ENCODE measurements at places on chromosomes 6 and 20.

DNA sequence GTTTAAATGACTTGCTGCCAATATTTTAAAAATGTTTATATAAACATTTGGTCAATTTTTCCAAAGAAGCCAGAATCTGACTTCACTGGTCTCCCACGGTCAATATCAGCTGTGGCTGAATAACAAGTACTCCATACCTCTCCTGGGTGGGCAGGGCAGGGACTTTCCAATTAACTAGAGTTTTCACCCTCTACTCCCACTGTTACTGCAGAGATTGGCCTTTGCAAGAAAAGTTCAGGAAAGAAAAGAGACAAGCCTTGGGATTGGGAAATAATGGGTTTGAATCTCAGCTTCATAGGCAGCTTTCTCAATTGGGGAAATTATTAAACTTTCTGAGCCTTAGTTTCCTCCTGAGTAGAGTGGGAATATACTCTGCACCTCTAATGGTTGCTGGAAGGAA, 236.9 kb downstream of the PRL start:
- H3K27ac ChIP-seq, result no peak overlapping the region
- no peak overlapping the region for H3K4me3 ChIP-seq
- no peaks in the 10 kb centered on the region for H3K27me3 ChIP-seq
- H3K36me3 ChIP-seq, result no peaks in the 10 kb centered on the region
- peaks cover 10% of the 10 kb centered on the region for H3K4me1 ChIP-seq

- H3K36me3 ChIP-seq, result no peaks in the 10 kb centered on the region
- H3K4me1 ChIP-seq, result no peaks in the 10 kb centered on the region
- peaks cover 25% of the 10 kb centered on the region for H3K27me3 ChIP-seq
- no peak for DNase-seq
- no peak overlapping the region for H3K4me3 ChIP-seq
- no peak overlapping the region for H3K27ac ChIP-seq
Measured at GRCh38 chr20:63070771-63071540, 64.2 kb upstream of the BHLHE23 start.

GRCh38 chr6:134534708-134535149, 216.8 kb upstream of the SGK1 start:
- H3K4me1 ChIP-seq, result no peaks in the 10 kb centered on the region
- no peak for DNase-seq
- no peaks in the 10 kb centered on the region for H3K36me3 ChIP-seq
- no peak overlapping the region for H3K4me3 ChIP-seq
- peak overlapping the region; percentile 39 for H3K27ac ChIP-seq

DNA sequence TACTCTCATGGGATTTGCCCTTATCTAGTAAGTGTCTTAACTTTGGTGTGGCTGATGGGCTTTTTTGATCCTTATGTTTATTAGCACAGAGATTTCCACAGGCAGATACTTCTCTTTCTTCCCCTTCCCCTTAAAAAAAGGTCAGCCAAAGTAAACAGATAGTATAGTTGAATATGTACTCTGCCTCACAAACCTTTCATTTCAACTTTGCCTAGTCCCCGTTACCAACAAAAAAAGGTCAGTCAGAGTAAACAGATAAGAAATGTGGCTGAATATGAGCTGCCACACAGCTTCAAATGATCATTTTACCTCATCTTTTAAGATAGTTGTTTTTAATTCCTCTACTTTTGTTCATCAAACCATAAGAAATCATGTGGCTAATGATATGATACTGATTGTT, 34.1 kb upstream of the SLC35D3 start:
- H3K27ac ChIP-seq, result no peak overlapping the region
- DNase-seq, result no peak
- no peak overlapping the region for H3K4me3 ChIP-seq
- no peaks in the 10 kb centered on the region for H3K36me3 ChIP-seq
- H3K27me3 ChIP-seq, result no peaks in the 10 kb centered on the region

- H3K4me3 ChIP-seq, result no peak overlapping the region
- no peaks in the 10 kb centered on the region for H3K36me3 ChIP-seq
- no peaks in the 10 kb centered on the region for H3K27me3 ChIP-seq
- DNase-seq, result no peak
Measured at GRCh38 chr20:18662279-18663040, 74.6 kb downstream of the DTD1 start.

DNA sequence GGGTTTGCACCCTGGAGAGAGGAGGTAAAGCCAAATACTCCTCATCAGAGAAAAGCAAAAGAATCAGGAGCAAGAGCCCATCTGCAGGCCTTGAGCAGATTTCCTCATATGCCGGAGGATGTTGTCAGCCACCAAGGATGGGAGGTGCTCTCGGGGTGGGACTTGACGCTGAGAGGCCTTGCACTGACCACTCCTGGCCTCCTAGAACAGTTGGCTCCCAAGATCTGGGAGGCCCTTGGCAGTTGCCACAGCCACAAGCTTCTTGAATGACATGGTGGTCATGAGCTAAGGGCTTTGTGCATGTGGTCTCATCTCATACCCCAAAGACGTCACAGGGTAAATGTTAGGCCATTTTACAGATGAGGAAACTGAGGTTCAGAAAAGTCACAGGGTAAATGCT, 75.2 kb upstream of the PMEPA1 start:
- no peaks in the 10 kb centered on the region for H3K27me3 ChIP-seq
- H3K4me3 ChIP-seq, result no peak overlapping the region
- H3K27ac ChIP-seq, result no peak overlapping the region
- H3K4me1 ChIP-seq, result no peaks in the 10 kb centered on the region
- no peak for DNase-seq
- no peaks in the 10 kb centered on the region for H3K36me3 ChIP-seq

DNA sequence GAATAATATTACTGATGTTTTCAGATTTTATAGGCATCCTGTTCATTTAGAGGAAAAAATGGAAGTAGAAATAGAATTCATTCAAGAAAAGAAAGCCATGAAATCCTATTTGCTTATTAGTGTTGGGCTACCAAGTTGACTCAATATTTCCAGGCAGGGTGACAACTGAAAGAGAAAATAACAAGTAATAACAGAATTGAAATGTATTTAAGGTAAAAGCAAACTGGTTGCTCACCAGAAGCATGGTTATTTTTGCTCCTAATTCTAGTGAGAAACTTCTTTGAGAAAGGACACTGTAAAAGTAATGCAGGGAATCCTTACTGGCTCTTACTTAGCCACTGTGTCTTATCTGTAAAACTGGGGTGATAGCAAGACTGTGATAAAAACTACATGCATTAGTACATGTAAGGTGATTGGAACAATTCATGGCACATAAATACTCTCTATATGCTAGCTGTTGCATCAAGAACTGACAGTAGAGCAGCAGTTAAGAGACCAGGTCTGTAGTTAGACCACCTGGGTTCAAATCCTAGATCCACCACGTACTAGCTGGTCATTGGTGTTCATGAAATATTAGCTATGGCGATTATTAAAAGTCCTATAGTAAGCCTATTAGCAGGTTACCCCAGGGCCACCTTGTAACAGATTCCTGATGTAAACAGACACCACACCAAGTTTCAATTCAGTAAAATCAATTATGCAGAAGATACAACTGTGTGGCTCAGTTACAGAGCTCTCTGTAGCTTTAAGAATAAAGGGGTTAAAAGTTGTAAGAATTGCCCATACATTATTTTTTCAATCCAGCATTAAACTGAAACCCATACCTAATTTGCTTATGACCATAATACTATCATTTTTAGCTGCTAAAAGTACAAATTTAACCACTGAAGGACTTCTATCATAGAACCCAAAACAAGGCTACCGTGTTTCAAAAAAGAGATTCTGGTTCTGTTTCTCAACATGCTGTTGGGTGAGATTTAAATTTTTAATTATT, 159.2 kb upstream of the COL21A1 start:
- H3K4me1 ChIP-seq, result no peaks in the 10 kb centered on the region
- H3K36me3 ChIP-seq, result no peaks in the 10 kb centered on the region
- DNase-seq, result no peak
- no peak overlapping the region for H3K27ac ChIP-seq

DNA sequence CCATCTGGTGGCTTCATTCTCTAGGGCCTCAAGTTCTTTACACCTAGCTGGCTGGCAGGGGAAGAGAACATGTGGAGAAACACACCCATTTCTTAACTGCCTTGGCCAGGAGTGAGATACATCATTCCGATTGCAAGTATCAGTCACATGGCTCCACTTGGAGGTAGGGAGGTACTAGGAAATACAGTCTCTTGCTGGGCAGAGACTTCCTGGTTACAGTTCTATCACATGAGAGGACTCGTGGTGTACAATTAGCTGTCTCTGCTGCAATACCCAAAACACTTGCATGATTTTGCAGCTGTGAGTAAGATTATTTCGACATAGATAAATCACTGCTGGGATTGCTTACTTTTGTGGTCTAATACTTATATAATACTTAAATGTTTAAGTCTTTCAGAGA, 51.1 kb downstream of the GTF2H5 start:
- H3K27me3 ChIP-seq, result no peaks in the 10 kb centered on the region
- no peak for DNase-seq
- H3K27ac ChIP-seq, result no peak overlapping the region
- H3K4me3 ChIP-seq, result no peak overlapping the region

DNA sequence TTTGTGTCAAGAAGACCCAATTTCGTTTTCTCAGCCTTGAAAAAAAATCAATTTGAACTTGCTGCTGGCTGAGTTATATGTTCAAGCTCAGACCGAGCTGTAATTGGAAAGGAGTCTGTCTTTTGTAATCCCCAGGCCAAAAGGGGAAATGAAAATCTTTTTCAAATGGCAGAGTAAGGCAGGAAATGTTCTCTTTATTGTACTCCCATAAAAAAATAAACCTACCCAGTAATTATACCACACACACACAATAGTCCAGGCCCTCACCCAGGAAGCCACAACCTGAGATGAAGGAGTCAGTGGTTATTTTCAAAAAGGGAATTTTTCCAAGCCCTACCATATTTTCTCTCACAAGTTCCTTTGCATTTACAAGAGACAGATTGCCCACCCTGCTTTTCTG, 45.3 kb downstream of the CLIC5 start:
- H3K4me3 ChIP-seq, result no peak overlapping the region
- peaks cover 8% of the 10 kb centered on the region for H3K4me1 ChIP-seq
- no peak for DNase-seq

DNA sequence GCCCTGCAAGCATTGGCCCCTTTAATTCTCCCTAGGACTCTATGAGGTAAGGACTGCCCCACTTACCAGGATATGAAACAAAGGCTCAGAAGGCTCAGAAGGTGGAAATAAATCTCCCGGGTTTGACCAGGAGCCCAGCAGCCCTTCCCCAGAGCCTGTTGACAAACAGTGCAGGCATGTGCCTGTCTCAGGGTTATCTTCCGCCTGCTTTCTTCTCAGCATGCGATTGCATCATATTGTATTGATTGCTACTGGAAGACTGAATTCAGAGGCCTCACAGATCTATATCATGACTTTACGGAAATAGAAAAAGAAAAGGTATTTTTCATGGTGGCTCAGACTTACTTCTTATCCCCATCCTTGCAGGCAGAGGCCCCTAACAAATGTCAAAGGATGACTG, 92.7 kb downstream of the PHACTR3 start:
- DNase-seq, result no peak
- H3K4me1 ChIP-seq, result no peaks in the 10 kb centered on the region
- H3K36me3 ChIP-seq, result no peaks in the 10 kb centered on the region
- no peak overlapping the region for H3K4me3 ChIP-seq
- H3K27ac ChIP-seq, result no peak overlapping the region

- no peaks in the 10 kb centered on the region for H3K4me1 ChIP-seq
- no peak overlapping the region for H3K4me3 ChIP-seq
- H3K27ac ChIP-seq, result no peak overlapping the region
Measured at GRCh38 chr6:164142322-164142721, 727.8 kb downstream of the QKI start.

DNA sequence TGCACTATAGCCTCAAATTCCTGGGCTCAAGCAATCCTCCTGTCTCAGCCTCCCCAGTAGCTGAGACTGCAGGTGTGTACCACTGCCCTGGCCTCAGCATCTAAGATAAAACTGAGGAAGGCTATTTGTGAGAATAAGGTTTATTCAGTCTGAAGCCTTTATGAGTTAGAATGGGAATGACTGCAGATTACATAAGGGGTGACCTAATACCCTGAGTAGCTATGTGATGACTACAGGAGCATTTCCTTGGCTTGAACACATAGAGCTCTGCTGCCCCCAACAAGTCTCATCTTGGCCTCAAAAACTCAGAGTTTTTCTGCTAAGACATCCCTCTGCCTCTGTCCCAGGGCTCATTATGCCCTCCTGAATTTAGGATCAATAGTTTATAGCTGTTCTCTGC, 7.6 kb downstream of the GSS start:
- peaks cover 47% of the 10 kb centered on the region for H3K36me3 ChIP-seq
- H3K4me3 ChIP-seq, result no peak overlapping the region
- H3K4me1 ChIP-seq, result peaks cover 10% of the 10 kb centered on the region
- no peaks in the 10 kb centered on the region for H3K27me3 ChIP-seq
- DNase-seq, result no peak

All from upper lobe of left lung (tissue), 6 donors.